ENCODE measurements at places on chromosomes 3 and 15.

- no peak for DNase-seq
Observed at GRCh38 chr3:167318996-167319615, 61.0 kb downstream of the ZBBX start.

GRCh38 chr3:5285439-5285838, 97.9 kb downstream of the EDEM1 start:
- no peak for DNase-seq

GRCh38 chr3:150144191-150144708, 173.6 kb upstream of the PFN2 start:
- no peak for DNase-seq

DNA sequence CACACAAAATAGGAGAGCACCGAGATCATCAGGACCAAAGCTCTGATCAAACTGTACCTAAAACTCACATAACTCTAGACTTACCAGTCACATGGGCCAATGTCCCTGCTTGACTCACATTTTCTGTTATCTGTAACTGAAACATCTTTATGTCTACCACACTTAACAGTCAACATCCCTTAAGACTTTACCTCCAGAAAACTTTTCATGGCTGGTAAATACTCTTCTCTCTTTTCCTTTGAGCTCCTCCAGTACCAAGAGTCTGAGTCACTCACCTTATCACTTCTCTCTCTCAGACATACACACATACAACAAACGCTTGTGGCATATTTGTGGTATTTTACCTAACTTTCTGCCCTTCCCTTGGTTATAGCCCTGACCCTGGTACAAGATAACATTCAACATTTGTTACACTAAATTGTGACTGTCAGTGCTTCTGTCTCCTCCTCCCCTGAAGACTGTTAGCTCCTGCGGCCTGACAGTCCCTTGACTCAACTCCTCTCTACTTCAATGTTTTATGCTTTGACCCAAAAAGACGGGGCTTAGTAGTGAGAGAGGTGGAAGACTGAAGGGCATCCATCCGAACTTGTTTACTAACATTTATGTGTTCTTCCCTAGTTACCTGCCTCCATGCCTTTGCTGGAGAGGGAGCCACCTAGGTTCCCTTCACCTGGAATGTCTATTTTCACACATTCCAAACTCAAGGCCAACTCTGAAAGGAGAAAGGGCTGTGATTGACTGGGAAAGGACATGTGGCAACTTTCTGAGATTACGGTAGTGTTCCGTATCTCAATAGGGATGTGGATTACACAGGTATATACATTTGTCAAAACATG, 3.7 kb upstream of the EFHB start:
- no peak for DNase-seq

DNA sequence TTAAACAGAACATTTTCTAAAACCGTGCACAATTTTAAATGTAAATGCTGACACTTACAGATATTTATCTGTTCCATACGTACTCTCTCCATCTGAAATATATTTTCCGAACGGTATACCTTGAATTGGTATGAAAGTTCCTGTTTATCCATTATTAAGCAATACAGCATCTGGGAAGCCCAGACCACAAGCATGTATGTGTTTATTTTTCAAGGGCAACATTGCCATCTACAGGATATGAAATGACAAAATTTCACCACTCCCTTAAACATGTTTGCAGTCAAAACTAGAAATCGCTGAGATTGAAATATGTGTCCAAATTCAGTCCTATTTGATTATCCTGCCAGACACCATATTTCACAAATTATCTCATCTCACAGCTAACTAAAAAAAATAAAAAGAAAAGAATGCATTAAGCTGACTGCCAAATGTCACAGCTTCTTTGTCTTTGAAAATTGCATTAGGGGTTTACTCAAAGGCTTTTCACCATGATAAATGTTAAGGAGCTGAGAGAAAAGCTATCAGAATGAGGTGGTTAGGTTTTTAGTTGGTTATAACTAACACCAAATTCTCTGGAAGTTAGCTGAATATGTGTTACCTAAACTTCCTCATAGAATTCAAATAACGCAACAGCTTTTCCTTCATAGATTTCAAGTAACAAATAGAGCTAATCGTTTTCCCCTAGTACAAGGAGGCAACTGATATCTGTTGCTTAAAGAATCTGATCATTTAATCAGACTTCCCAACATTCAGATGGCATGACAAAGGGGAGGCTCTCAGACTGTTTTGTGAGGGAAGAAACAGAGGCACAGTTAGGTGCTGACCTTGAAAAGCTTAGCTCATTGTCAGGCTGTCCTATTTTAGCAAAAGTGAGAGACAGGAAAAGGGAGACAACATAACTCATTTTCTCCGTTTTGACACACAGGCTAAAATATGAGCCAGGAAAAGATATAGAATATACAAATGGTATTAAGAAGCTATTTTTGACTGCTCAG, 533.1 kb downstream of the TBL1XR1 start:
- no peak for DNase-seq

- no peak for DNase-seq
Observed at GRCh38 chr3:184616436-184616835, 54.9 kb downstream of the EPHB3 start.

- no peak for DNase-seq
Observed at GRCh38 chr15:62648954-62649353, 393.6 kb upstream of the TPM1 start.

DNA sequence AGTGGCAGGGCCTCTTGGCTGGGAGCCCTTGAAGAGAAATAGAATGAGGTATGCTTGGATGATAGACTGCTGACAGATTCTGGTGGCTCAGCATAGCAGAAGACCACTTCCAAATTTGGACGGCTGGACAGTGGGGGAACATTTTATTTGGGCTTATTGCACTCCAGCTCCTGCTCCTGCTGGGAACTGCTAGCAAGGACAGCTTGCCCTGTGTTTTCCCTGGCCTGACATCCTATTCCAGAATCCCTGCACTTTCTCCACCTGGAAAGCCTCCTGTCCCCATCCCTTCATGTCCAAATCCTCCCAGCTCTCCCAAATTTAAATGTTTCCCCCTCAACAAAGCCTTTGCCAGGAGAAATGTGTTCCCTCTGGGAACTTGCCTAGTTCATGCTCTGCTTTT, 9.8 kb upstream of the COLQ start:
- no peak for DNase-seq

GRCh38 chr3:61117045-61117898, 134.0 kb downstream of the FHIT start:
- DNase-seq, result no peak

DNA sequence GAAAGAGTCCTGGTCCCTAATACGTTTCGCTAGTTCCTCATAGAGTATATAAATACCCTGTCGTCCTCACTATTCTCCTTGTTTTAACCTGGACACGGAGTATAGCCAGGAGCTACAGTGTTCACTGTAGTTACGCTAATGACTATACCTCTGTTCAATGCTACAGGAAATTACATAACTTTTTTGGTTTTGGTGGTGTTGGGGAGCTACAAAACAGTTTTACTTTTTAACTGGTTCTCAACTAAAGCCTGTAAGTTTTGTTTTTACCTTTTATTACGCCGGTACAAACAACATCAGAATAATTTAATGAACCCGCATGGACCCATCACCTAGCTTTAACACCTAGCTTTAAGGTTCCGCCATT, 1.5 kb downstream of the LMLN start:
- no peak for DNase-seq

GRCh38 chr3:197546307-197547085, 9.3 kb downstream of the BDH1 start:
- DNase-seq, result no peak

- no peak for DNase-seq
Observed at GRCh38 chr3:125045194-125045593, 10.6 kb downstream of the HEG1 start.

Measured in activated CD4-positive, alpha-beta T cell treated with anti-CD3 and anti-CD28 coated beads, Interleukin-2, amount 50 U/mL, for 48 hours (primary cell).